ENCODE measurements at places on chromosomes 7 and 10. TPM values are rescaled to one million over a fixed set of nuclear protein-coding genes. Genes with fewer than 3 reads are reported as not detected.
A peak's percentile ranks its signal among the peaks of the same experiment; 100 is the strongest.

GRCh38 chr7:2866601-2867000 is 22.5 kb upstream of the GNA12 start:
- H3K36me3 ChIP-seq, result no peaks in the 10 kb centered on the region
- H3K4me1 ChIP-seq, result peaks cover 44% of the 10 kb centered on the region
- H3K27me3 ChIP-seq, result no peaks in the 10 kb centered on the region
- H3K4me3 ChIP-seq, result no peak overlapping the region
- no peak for DNase-seq
- H3K27ac ChIP-seq, result no peak overlapping the region

Gene SEMA3D
- 1.5 TPM for total RNA-seq

GRCh38 chr10:31605861-31606525 is 287.0 kb downstream of the ZEB1 start:
- H3K36me3 ChIP-seq, result no peaks in the 10 kb centered on the region
- no peak overlapping the region for H3K4me3 ChIP-seq
- peak; percentile 50 for DNase-seq
- no peaks in the 10 kb centered on the region for H3K27me3 ChIP-seq
- H3K4me1 ChIP-seq, result peaks cover 41% of the 10 kb centered on the region

GRCh38 chr7:30433082-30433481 is 45.5 kb downstream of the NOD1 start:
- DNase-seq, result no peak
- peaks cover 38% of the 10 kb centered on the region for H3K4me1 ChIP-seq
- H3K27ac ChIP-seq, result peak overlapping the region; percentile 48
- H3K27me3 ChIP-seq, result no peaks in the 10 kb centered on the region
- no peak overlapping the region for H3K4me3 ChIP-seq

GRCh38 chr10:91378061-91378460 is 32.1 kb upstream of the HECTD2 start:
- no peak overlapping the region for H3K27ac ChIP-seq
- DNase-seq, result no peak
- no peaks in the 10 kb centered on the region for H3K36me3 ChIP-seq
- no peak overlapping the region for H3K4me3 ChIP-seq
- peaks cover 6% of the 10 kb centered on the region for H3K4me1 ChIP-seq
- H3K27me3 ChIP-seq, result no peaks in the 10 kb centered on the region

DNA sequence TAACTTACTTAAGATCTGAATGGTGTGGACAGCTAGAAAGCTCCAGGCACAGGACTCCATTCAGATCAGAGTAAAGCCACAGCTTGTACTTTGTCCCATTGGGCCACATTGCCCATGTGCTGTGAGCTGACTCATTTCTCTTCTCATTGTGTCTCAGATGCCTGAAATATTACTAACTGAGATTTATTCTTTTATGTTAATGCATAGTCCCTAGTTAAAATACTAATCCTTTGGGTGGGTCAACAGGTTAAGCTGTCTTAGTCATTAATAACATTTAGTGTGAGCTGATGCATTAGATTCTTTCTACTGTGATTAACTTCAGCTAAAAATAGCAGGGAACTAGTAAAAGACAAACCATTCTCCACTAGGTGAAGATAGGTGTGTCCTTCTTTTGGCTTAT is 104.7 kb upstream of the ARMC3 start:
- DNase-seq, result no peak
- H3K36me3 ChIP-seq, result no peaks in the 10 kb centered on the region
- H3K4me3 ChIP-seq, result no peak overlapping the region
- H3K27ac ChIP-seq, result no peak overlapping the region
- H3K4me1 ChIP-seq, result no peaks in the 10 kb centered on the region
- H3K27me3 ChIP-seq, result no peaks in the 10 kb centered on the region

Gene GPR37
- total RNA-seq, result 15.2 TPM

DNA sequence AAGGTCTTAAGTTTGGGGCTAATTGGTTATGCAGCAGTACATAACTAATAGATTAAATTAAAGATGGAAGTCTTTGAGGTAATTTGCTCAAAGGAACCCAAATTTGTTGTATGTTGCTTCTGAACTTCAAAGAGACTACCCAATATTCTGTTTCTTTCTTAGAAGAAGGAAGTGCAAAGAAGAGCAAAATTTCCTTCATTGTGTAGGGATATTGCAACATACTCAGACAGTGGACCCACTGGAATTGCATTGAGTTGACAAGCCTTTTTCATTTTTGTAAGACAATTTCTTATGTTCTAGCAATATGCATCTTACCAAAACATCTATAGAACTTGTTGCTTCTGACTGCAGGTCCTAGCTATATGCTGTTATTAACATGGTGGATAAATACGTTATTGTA is 527.8 kb downstream of the SH2D4B start:
- no peaks in the 10 kb centered on the region for H3K4me1 ChIP-seq
- no peak overlapping the region for H3K4me3 ChIP-seq
- no peak overlapping the region for H3K27ac ChIP-seq
- no peak for DNase-seq
- H3K36me3 ChIP-seq, result no peaks in the 10 kb centered on the region

- DNase-seq, result no peak
- H3K36me3 ChIP-seq, result no peaks in the 10 kb centered on the region
- H3K4me3 ChIP-seq, result no peak overlapping the region
Observed at GRCh38 chr7:97149843-97150242, 32.3 kb downstream of the SDHAF3 start.

GRCh38 chr10:114095559-114096337 is 52.1 kb downstream of the ADRB1 start:
- no peak overlapping the region for H3K4me3 ChIP-seq
- H3K36me3 ChIP-seq, result no peaks in the 10 kb centered on the region
- H3K27ac ChIP-seq, result no peak overlapping the region
- DNase-seq, result no peak
- peaks cover 5% of the 10 kb centered on the region for H3K4me1 ChIP-seq

GRCh38 chr10:48442090-48442808 is 135.8 kb downstream of the MAPK8 start:
- no peaks in the 10 kb centered on the region for H3K27me3 ChIP-seq
- H3K27ac ChIP-seq, result no peak overlapping the region
- DNase-seq, result peak; percentile 89
- no peaks in the 10 kb centered on the region for H3K36me3 ChIP-seq
- no peak overlapping the region for H3K4me3 ChIP-seq

- H3K4me3 ChIP-seq, result no peak overlapping the region
- H3K4me1 ChIP-seq, result peaks cover 3% of the 10 kb centered on the region
- DNase-seq, result no peak
- no peaks in the 10 kb centered on the region for H3K36me3 ChIP-seq
- H3K27me3 ChIP-seq, result no peaks in the 10 kb centered on the region
Observed at GRCh38 chr10:35927990-35928488, 285.9 kb upstream of the FZD8 start.

Gene ATRNL1
- total RNA-seq, result 7.6 TPM

DNA sequence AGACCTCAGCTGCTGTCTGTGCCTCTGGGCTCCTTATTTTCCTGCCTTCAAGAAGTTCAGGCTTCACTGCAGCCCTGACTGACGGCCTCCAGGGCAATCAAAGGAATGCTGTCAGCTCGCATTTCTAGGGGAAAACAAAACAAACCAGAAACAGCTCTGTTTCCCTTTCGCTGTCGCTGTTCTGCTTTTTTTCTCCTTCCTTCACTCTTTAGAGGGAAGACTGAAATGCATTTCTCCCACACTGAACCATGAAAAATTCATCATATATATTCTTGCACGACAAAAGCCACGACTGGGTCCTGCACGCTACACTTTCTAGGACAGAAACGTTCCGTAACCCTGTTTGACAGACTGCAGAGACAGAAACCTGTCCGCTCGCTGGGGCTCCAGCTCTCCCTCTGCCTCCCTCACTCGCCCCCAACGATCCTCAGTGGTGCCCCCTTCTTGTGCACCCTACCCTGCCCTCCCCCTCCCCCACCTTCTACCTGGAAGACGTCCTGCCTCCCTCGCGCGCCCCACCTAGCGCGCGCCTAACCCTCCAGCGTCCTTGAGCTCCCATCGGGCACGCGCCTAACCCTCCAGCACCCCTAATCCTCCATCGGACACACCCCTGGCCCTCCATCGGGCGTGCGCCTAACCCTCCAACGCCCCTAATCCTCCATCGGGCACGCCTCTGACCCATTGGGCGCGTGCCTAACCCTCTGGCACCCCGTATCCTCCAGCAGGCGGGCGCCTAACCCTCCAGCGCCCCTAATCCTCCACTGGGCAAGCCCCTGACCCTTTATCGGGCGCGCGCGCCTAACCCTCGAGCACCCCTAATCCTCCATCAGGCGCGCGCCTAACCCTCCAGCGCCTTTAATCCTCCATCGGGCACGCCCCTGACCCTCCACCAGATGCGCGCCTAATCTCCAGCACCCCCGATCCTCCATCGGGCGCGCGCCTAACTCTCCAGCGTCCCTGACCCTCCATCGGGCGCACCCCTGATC is 37.1 kb downstream of the SVOPL start:
- peaks cover 8% of the 10 kb centered on the region for H3K4me1 ChIP-seq
- no peaks in the 10 kb centered on the region for H3K27me3 ChIP-seq
- peak overlapping the region; percentile 32 for H3K4me3 ChIP-seq

DNA sequence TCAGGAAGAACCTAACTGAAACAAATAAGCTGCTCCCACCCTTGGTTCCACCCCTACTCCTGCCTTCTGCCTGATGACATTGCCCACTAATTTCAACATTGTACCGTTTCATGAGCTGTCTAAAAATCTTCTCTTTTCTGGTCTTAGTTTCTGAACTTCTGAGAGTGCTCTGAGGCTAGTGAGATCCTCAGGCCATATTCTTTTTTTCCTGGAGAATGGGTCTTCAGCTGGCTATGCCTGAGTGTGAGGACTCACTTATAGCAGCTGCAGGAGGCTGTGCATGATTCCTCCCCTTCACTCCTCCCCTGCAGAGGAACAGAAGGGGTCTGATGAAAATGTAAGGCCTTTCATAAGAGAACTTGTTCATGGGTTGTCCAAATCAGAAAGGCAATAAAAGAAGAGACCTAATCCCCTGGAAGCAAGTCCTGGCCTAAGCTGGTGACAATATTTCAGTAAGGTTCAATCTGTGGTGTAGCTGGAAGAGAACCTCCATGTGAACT is 11.1 kb downstream of the HOXA4 start:
- no peaks in the 10 kb centered on the region for H3K36me3 ChIP-seq
- DNase-seq, result no peak
- H3K27me3 ChIP-seq, result no peaks in the 10 kb centered on the region
- peak overlapping the region; percentile 100 for H3K27ac ChIP-seq

DNA sequence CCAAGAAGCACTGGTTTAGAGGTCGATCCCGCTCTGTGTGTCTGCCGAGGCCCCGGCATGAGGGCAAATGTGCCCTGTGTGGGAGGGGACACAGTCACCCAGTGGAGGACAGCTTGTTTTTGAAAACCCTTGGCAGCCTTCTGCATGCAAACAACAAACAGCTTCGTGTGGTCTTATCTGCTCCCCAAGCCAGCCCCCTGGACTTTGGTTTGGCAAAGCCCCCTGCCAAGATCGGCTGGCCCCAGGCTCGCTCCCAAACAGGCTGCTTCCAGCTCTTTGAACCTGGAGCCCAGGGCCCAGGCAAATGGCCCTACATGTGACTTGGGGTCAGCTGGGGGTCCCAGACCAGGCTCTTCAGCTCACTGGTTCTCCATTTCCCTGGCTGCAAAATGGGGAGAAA is 2.9 kb downstream of the ELN start:
- peak overlapping the region; percentile 67 for H3K4me3 ChIP-seq
- DNase-seq, result no peak
- peaks cover 9% of the 10 kb centered on the region for H3K36me3 ChIP-seq
- H3K4me1 ChIP-seq, result peaks cover 63% of the 10 kb centered on the region
- H3K27me3 ChIP-seq, result no peaks in the 10 kb centered on the region

DNA sequence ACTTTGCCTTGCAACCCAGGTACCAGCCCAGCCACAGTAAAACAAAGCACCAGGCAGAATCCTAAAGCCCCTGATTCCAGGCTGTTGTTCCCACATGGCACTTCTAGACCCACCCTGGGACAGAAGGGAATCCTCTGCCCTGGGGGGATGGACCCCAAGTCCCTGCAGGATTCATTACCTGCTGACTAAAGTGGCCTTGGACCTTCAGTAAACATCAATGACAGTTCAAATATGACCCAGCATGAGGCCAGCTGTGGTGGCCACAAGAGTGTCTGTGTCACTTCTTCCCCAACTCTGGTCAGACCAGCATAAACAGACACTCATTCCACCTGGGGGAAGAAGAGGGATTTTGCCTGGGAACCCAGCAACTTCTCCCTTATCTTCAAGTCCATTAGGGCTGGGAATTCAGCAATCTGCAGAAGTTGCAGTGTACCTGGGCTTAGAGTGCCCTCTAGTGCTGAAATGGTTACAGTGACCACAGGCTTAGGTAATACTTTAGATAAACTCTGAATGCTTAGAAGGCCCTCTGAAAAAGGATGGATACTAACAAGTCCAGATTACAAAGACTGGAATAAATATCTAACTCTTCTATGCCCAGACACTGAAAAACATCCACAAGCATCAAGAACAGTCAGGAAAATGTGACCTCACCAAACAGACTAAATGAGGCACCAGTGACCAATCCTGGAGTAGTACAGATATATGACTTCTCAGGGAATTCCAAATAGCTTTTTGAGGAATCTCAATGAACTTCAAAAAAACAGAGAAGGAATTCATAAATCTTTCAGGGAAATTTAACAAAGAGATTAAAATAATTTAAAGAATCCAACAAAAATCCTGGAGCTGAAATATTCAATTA is 108.5 kb upstream of the TMEM168 start:
- H3K27me3 ChIP-seq, result no peaks in the 10 kb centered on the region
- no peaks in the 10 kb centered on the region for H3K4me1 ChIP-seq

DNA sequence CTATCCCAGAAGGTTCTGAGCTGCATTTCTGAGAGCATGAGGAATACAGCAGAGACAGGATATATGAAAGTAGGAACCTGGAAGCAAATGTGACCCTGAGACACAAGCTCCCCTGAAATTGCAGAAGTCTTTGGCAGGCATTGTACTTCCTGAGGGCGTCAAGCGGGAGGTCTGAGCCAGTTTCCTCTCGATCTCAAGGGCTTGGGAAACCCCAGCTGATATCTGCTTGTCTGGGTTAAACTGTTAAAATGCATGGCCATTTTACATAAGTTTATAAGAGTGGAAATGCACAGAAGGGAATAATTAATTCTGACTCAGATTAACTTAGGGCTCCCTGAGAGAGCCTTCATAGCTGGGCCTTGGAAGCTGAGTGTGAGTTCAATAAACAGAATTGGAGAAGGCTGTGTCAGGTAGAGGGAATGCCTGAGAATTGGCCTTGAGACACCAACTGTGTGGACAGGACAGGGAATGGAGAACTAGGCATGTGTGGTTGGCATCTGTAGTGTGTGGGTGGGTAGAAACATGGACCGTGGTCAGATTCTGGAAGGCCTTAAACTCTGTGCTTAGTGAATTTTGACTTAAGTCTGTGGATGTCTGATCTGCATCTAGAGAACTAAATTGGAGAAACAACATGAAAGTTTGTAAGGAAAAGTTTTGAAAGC is 53.3 kb downstream of the WIPF3 start:
- H3K27ac ChIP-seq, result no peak overlapping the region
- H3K36me3 ChIP-seq, result no peaks in the 10 kb centered on the region
- H3K27me3 ChIP-seq, result no peaks in the 10 kb centered on the region
- no peak overlapping the region for H3K4me3 ChIP-seq
- no peak for DNase-seq
- H3K4me1 ChIP-seq, result no peaks in the 10 kb centered on the region

- H3K36me3 ChIP-seq, result peaks cover 14% of the 10 kb centered on the region
- H3K4me3 ChIP-seq, result peak overlapping the region; percentile 45
- H3K4me1 ChIP-seq, result peaks cover 5% of the 10 kb centered on the region
- no peaks in the 10 kb centered on the region for H3K27me3 ChIP-seq
- no peak for DNase-seq
- peak overlapping the region; percentile 50 for H3K27ac ChIP-seq
Observed at GRCh38 chr10:103053659-103054581, 135.8 kb downstream of the CNNM2 start.

Measured in esophagus muscularis mucosa (tissue), 4 donors.